Sigmoid colon (tissue), 7 donors: ENCODE measurements at places on chromosomes 7 and 10. TPM values are rescaled to one million over a fixed set of nuclear protein-coding genes. Genes with fewer than 3 reads are reported as not detected.

GRCh38 chr10:75240329-75241076 is 4.7 kb upstream of the COMTD1 start:
- H3K27me3 ChIP-seq: no peaks in the 10 kb centered on the region
- no peaks in the 10 kb centered on the region for H3K36me3 ChIP-seq
- DNase-seq: peak; percentile 53
- no peak overlapping the region for H3K27ac ChIP-seq
- H3K4me1 ChIP-seq: no peaks in the 10 kb centered on the region
- H3K4me3 ChIP-seq: no peak overlapping the region

- H3K27ac ChIP-seq: peak overlapping the region; percentile 97
- H3K36me3 ChIP-seq: no peaks in the 10 kb centered on the region
- peak; percentile 96 for DNase-seq
- H3K27me3 ChIP-seq: no peaks in the 10 kb centered on the region
These were observed 93.8 kb downstream of the INPP5A start for GRCh38 chr10:132631338-132631735.

- no peak overlapping the region for H3K27ac ChIP-seq
- H3K27me3 ChIP-seq: no peaks in the 10 kb centered on the region
- no peak overlapping the region for H3K4me3 ChIP-seq
- no peaks in the 10 kb centered on the region for H3K36me3 ChIP-seq
- DNase-seq: no peak
These were observed 102.7 kb downstream of the CABCOCO1 start for GRCh38 chr10:61765176-61766087.

- no peak for DNase-seq
- H3K27ac ChIP-seq: no peak overlapping the region
- H3K36me3 ChIP-seq: no peaks in the 10 kb centered on the region
These were observed 7.4 kb upstream of the KAZALD1 start for GRCh38 chr10:101054351-101054750.

GPR158 gene
- 1.1 TPM for total RNA-seq

GIMAP5 gene
- 17.2 TPM for total RNA-seq

DNA sequence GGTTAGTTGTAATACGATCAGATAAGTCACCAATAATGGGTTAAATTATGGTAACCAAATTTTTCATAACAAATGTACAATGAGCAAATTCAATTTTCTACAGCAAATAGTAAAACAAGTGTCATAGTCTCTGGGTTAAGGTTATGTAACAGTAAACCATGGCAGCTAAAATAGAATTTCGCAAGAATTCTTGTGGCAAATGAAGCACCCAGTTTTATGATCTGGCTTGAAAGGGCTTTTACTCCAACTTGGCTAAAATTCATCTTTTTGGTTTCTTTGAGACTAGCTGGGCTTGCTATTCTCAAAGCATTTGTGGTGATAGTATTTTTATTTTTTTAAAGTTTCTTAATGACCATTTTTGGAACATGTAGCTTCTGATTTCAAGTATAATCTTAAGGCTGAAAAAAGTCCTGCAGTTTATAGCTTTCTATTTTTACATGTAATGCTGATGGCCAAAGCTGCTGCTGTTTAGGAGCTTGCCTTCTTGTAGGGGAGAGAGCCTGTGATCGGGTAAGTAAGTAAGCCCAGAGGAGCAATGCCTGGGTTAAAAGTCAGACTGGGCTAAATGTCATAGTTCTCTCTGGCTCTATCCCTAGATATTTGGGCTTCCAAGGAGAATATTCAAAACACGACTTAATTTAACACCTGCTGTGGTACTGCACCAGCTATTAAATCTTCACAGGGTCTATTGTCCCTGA is 55.5 kb upstream of the SYPL1 start:
- peaks cover 21% of the 10 kb centered on the region for H3K4me1 ChIP-seq
- no peak for DNase-seq
- H3K27me3 ChIP-seq: no peaks in the 10 kb centered on the region
- H3K36me3 ChIP-seq: no peaks in the 10 kb centered on the region

DNA sequence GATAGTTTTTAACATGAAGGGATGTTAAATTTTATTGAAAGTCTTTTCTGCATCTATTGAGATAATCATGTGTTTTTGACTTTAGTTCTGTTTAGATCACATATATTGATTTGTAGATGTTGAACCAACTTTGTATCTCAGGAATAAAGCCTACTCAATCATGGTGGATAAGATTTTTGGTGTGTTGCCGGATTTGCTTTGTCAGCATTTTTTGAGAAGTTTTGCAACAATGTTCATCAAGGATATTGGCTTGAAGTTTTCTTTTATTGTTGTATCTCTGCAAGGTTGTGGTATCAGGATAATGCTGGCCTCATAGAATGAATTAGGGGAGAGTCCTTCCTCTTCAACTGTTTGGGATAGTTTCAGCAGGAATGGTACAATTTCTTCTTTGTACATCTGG is 9.3 kb upstream of the PPP1R3A start:
- no peak overlapping the region for H3K27ac ChIP-seq
- no peak for DNase-seq
- no peak overlapping the region for H3K4me3 ChIP-seq
- H3K4me1 ChIP-seq: no peaks in the 10 kb centered on the region

OR13A1 gene
- 0.16 TPM for total RNA-seq

HHEX gene
- 7.2 TPM for total RNA-seq

DNA sequence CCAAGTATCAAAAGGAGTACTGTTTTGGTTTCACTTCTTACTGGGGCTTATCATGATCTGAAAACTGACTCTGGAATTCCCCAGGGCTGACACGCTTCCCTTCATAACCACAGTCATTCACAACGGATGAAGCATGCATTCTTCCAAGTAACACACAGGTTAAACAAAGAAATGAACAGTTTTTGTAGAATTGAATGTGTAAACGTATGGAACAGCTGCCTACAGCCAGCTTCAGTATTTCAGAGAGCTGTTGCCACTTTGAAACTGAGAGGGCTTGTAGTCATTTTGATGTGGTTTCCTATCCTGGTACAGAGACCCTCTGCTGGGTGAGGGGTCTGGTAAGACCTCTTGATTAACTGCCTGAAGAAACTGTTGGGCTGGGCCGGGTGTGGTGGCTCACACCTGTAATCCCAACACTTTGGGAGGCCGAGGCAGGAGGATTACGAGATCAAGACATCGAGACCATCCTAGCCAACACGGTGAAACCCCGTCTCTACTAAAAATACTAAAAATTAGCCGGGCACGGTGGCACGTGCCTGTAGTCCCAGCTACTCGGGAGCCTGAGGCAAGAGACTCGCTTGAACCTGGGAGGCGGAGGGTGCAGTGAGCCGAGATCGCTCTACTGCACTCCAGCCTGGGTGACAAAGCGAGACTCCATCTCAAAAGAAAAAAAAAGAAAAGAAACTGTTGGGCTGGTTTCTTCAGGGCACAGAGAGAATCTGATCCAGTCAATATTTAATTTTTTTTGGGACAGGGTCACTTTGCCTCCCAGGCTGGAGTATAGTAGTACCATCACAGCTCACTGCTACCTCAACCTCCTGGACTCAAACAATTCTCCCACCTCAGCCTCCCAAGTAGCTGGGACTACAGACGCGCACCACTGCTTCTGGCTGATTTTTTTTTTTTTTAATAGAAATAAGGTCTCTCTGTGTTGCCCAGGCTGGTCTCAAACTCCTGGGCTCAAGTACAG is 4.7 kb downstream of the NFE2L3 start:
- no peaks in the 10 kb centered on the region for H3K36me3 ChIP-seq
- peaks cover 24% of the 10 kb centered on the region for H3K27me3 ChIP-seq
- no peak overlapping the region for H3K4me3 ChIP-seq
- H3K27ac ChIP-seq: no peak overlapping the region
- DNase-seq: no peak

- no peaks in the 10 kb centered on the region for H3K36me3 ChIP-seq
- no peak overlapping the region for H3K4me3 ChIP-seq
- no peak overlapping the region for H3K27ac ChIP-seq
- no peaks in the 10 kb centered on the region for H3K4me1 ChIP-seq
These were observed 410.3 kb upstream of the ZWINT start for GRCh38 chr10:56771343-56771742.

SCART1 gene
- total RNA-seq: 3.9 TPM

WDR11 gene
- total RNA-seq: 40.3 TPM

- peaks cover 19% of the 10 kb centered on the region for H3K4me1 ChIP-seq
- no peaks in the 10 kb centered on the region for H3K27me3 ChIP-seq
- H3K4me3 ChIP-seq: no peak overlapping the region
- DNase-seq: no peak
- H3K27ac ChIP-seq: peak overlapping the region; percentile 11
- no peaks in the 10 kb centered on the region for H3K36me3 ChIP-seq
These were observed 139.0 kb downstream of the CREB5 start for GRCh38 chr7:28551331-28551730.

DNA sequence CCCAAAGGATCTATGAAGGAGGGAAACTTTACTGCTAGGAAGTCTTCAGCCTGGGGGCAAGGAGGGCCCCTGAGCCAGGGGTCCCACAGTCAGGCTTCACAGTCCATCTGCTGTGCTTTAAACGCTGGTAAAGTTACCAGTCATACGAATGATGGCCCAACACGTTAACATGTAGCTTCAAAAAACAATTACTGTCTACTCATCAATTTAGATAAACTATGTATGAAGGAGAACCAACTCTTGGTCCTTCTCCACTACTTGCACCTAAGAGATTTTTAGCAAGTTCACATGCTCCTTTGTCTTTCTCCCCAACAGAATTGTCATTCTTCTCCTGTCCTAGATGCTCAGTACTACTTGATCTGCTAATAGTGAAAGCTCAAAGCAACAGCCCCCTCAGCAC is 16.6 kb downstream of the JCAD start:
- no peak overlapping the region for H3K27ac ChIP-seq
- no peak overlapping the region for H3K4me3 ChIP-seq
- H3K36me3 ChIP-seq: peaks cover 28% of the 10 kb centered on the region
- no peaks in the 10 kb centered on the region for H3K4me1 ChIP-seq

- H3K27me3 ChIP-seq: no peaks in the 10 kb centered on the region
- no peak overlapping the region for H3K4me3 ChIP-seq
- no peak overlapping the region for H3K27ac ChIP-seq
- no peak for DNase-seq
- no peaks in the 10 kb centered on the region for H3K4me1 ChIP-seq
- no peaks in the 10 kb centered on the region for H3K36me3 ChIP-seq
These were observed 9.3 kb upstream of the CLEC5A start for GRCh38 chr7:141956084-141956483.

IRF5 gene
- 9.7 TPM for total RNA-seq

- H3K4me3 ChIP-seq: no peak overlapping the region
- H3K27me3 ChIP-seq: no peaks in the 10 kb centered on the region
- H3K4me1 ChIP-seq: no peaks in the 10 kb centered on the region
- H3K27ac ChIP-seq: no peak overlapping the region
- DNase-seq: no peak
These were observed 163.1 kb downstream of the ADK start for GRCh38 chr10:74314166-74314565.

LGI1 gene
- 3.3 TPM for total RNA-seq

DNA sequence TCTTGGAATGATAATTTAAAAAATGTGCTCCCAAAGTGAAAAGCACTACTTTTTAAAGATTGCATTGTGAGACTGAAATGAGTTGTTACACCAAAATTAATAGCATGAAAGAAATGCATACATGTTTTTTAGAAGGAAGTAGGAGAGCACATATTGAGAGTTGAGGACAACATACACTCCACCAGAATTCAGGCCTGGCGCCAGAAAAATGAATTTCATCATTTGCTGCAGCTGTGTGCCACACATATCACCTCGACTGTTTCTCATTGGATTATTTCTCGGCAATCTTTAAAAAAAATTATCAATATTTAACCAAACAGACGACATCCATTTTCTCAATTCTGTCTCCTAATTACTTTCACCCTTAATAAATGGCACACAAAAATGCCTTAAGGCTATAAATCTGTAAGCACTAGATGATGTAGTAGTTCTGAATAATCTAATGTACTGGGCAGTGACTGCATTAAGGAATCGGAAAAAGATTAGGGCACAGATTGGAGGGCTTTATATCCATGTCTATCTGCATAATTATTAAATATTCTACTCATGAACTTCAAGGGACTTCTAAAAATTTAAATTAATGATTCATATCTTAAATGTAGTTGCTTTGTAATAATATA is 590.4 kb downstream of the NXPH1 start:
- DNase-seq: no peak
- H3K27me3 ChIP-seq: no peaks in the 10 kb centered on the region
- no peak overlapping the region for H3K4me3 ChIP-seq
- no peaks in the 10 kb centered on the region for H3K4me1 ChIP-seq
- H3K27ac ChIP-seq: no peak overlapping the region

DNA sequence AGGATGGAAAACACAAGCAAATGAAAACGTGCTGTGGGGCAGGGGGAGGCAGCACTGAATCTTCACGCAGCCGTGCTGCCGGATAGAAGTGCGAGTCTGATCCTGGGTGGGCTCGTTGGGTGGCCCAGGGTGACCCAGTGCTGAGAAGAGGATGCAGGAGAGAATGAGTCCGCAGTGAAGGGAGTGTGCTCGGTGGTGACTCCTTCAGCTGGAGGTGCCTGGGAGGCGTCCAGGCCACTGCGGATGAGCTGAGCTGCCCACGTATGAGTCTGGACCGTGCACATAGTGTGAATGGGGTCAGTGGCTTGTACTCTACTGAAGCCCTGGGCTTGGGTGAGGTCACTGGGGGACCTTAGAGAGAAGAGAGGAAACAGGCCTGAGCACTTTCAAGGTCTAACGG is 190.0 kb upstream of the MGMT start:
- no peak for DNase-seq
- H3K27me3 ChIP-seq: no peaks in the 10 kb centered on the region
- no peak overlapping the region for H3K4me3 ChIP-seq
- no peak overlapping the region for H3K27ac ChIP-seq

MKI67 gene
- total RNA-seq: 0.49 TPM

CXCL12 gene
- 72.1 TPM for total RNA-seq

GPR26 gene
- not detected for total RNA-seq
